ENCODE measurements at places on chromosomes 2 and 18. TPM values are rescaled to one million over a fixed set of nuclear protein-coding genes. Genes with fewer than 3 reads are reported as not detected.

DNA sequence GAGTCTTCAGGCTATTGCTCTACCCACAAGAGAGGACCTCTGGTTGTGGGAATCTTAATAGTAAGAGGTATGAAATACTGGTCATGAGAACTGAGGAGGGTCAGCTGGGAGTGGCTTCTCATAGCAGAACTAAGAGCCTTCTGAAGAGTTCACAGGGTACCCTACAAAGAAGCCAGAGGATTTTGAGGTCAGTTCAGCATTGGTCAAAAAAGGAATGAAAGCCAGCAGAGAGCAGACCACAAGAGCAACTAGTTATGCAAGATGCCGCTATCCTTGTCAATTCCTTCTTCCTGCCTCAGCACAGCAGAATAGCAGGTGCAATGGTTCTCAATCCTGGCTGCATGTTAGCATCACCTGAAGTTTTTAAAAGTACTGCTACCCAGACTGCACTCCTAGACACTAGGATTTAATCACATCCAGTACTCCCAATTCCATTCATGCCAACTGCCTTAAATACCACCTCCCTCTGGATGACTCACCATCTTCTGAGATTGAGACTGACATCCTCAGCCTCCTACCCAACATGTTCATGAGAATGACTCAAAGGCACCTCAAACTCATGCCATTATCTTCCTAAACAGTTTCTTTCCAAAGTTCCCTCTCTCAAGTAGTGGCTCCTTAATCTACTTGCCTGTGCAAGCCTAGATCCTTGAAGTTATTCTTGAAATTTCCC lies 81.0 kb upstream of the RBMS1 start:
- no peak for DNase-seq

Gene EMILIN2
- 120 TPM for total RNA-seq

DNA sequence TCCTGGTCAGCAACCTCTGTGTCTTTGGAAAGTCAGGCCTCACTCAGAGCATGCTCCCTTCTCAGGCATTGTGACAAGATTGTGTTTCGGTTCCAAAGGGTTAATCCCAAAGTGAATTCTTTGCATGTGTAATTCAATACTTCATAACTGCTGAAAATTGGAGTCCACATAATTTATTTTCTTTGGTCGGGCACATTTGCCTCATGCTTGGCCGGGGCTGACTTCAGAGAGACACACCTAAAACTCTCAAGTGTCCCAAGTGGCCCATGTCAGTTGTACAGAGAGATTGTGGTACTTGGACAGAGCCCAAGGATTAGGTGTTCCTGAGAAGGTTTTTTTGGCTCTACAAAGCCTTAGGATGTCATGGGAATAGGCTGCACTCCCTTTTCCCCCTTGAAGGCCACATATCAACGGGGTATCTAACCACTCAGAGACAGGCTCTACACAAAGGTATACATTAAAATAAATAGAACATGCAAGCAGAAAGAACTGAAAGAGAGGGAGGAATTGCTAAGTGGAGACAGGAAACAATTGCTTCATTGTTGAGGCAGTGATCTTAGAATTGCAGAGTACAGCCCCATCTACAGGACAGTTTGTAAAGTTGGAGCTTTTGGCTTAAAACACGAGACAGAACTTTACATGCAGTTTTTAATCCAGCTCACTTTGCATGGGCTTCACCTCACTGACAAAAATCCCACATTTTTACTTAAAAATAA lies 1232.3 kb upstream of the ZEB2 start:
- DNase-seq: no peak

- DNase-seq: no peak
These were observed 184.1 kb upstream of the GLI2 start for GRCh38 chr2:120551522-120551921.

- no peak for DNase-seq
These were observed 8.1 kb upstream of the DSC3 start for GRCh38 chr18:31050635-31051034.

GRCh38 chr18:45236676-45237075 lies 378.6 kb upstream of the SLC14A2 start:
- DNase-seq: no peak

Gene TBC1D8
- 167 TPM for total RNA-seq

DNA sequence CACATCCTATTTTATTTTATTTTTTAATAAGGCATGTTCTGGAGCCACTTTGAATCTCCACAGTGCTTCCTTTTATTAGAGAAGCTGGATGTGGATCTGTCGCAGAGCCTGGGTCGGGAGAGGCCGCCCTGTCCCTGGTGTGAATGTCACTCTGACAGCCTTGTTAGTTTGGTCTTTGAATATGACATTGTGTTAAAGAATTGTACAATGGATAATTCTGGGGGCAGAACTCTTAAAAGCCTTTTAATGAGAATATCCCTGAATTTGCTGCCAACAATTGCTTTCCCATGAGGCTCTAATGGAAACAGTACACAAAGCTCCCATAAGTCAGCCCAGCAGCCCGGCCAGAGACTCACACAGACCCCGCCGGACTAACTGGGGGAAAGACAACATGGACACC lies 82.4 kb downstream of the MTCL1 start:
- no peak for DNase-seq

Gene DPP10
- 15.6 TPM for total RNA-seq

GRCh38 chr2:197195518-197195917 lies 115.1 kb downstream of the ANKRD44 start:
- no peak for DNase-seq

GRCh38 chr18:63823516-63824219 lies 48.5 kb downstream of the SERPINB7 start:
- peak; percentile 38 for DNase-seq

DNA sequence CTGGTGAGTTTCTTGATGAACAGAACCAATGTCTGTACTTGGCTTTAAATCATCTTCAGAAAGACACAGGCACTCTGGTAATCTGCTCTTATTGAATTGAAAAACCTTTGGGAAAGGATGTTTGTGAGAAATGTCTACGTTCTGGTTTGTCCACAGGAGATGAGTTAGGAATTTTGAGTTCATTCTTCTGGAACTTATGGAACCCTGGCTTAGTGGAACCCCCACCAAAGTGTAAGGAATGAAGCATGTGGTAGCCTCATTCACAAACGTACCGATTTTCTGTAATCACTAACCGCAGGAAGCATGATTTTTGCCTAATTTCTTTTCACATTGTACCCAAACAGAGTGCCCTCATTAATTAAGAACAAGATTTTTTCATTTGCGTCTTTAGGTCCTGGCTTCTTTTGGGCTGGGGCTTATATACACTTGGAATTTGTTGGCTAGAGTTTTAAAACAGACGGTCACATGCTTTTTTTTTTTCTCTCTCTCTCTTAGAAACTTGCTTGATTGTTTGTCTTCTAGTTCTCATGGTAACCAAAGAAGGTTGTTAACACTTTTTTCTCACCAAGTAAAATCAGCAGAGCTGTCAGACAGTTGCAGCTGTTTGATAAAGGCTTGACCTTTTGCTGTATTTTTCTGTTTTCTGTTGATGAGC lies 314.1 kb upstream of the THUMPD2 start:
- DNase-seq: peak; percentile 55

- DNase-seq: no peak
These were observed 801.8 kb downstream of the CCDC85A start for GRCh38 chr2:56985609-56986008.

Gene DNAJC5G
- not detected for total RNA-seq

- no peak for DNase-seq
These were observed 299.7 kb downstream of the TNS1 start for GRCh38 chr2:217703102-217703501.

Gene SNRPD1
- total RNA-seq: 6.2 TPM

DNA sequence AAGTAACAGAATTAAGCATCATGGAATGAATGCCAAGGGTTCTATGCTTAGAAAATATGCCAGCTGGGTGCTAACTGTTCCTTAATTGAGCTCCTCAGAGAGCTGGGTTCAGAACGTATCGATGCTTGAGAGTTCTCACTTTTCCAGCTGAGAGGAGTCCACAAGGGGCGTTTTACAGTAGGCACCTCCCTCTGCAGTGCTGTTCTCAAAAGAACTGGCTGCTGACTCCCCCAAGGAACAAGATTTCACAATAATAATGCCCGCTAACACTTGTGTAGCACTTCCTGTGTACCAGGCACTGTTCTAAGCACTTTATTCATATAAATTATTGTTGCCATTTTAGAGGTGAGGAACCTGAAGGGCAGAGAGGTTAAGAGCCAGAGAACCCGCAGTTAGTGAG lies 18.1 kb upstream of the TMEM237 start:
- DNase-seq: no peak

DNA sequence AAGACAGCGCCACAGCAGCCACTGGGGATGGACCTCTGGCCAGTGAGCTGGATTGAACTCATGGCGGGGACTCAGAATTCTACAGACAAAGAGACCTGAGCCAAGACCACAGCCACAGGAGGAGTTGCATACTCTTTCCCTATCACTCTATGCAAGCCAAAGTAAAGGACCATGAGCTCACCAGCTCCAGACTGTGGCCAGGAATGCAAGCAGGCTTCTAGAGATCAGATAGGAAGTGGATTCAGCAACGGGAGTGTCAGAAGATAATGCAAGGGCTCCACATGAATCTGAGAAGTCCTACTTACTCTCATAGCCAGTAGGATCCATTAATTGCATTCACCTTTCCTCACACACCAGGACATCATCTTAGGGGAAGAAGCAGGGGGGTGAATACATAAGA lies 415.4 kb upstream of the POU3F3 start:
- DNase-seq: no peak

DNA sequence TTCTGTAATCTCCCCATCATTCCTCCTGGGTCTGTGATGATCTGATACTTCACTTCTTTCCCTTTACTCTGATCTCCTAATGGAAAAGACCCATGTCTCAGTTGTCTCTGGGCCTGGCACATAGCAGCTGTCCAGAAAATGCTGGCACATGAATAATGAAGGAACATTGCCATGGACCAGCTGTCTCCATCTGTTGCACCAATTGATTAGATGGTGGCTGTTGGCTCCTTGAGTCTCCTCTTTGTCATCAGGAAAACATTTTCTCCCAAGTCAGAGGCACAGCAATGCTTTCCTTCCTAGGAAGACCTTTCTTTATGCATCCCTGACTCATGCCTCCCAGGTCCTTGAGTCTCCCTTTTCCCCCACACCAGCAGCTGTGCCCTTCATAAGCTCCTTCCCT lies 286.2 kb upstream of the CXCR4 start:
- no peak for DNase-seq

DNA sequence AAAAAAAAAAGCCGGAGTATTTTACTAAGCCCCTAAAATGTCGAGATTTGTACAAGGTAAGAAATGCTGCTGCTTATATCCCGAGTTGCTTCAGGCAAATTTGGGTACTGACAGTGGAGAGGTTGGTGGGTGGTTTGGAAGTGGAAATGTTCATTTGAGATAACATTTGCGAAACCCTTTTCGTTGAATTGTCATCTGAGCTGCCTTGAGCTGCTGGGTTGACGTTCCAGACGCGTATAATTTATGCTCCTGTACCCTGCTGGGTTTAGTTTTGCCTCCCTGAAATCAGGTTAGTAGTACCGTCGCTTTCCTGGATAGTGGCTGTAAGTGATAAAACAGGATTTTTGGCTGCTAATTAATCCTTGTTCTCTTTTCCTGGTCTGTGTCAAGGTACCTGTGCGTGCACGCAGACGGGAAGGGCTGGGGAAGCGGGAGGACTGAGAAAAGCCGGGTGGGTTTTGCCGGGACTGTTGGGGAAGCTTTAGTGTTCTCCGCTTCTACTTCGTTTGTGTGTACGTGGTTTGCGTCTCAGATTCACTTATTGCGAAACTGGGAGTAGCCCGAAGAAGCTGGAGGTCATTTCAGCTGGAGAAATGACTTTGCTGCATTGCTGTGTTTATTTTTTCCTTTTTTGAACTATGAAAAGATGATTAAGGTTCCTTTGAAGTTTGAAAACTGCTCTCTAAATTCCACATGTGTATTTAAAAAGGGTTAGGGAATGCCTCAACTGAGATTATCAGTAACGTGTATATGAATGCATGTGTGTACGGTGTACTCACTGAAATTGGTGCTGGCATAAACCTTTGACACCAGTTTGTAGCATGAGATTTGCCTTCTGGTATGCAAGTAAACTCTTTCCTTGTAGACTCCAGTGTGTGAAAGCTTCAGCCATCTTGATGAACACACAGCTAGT lies 709 bp downstream of the UGP2 start:
- peak; percentile 29 for DNase-seq

GRCh38 chr2:233354971-233355574 lies 779 bp downstream of the DGKD start:
- DNase-seq: peak; percentile 72

Gene CCDC102B
- total RNA-seq: 39.0 TPM

- peak; percentile 61 for DNase-seq
These were observed 37.5 kb upstream of the NEB start for GRCh38 chr2:151771599-151772358.

DNA sequence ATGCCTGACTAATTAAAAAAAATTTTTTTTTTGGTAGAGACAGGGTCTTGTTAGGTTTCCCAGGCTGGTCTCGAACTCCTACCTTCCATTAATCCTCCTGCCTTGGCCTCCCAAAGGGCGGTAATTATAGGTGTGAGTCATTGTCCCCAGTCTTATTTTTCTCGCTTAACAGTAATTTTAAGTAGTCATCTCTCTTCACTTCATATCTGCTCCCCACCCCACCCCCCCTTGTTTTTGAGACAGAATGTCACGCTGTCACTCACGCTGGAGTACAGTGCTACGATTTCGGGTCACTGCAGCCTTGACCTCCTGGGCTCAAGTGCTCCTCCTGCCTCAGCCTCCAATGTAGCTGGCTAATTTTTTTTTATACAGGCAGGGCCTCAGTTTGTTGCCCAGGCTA lies 27.7 kb downstream of the RAB10 start:
- DNase-seq: no peak

DNA sequence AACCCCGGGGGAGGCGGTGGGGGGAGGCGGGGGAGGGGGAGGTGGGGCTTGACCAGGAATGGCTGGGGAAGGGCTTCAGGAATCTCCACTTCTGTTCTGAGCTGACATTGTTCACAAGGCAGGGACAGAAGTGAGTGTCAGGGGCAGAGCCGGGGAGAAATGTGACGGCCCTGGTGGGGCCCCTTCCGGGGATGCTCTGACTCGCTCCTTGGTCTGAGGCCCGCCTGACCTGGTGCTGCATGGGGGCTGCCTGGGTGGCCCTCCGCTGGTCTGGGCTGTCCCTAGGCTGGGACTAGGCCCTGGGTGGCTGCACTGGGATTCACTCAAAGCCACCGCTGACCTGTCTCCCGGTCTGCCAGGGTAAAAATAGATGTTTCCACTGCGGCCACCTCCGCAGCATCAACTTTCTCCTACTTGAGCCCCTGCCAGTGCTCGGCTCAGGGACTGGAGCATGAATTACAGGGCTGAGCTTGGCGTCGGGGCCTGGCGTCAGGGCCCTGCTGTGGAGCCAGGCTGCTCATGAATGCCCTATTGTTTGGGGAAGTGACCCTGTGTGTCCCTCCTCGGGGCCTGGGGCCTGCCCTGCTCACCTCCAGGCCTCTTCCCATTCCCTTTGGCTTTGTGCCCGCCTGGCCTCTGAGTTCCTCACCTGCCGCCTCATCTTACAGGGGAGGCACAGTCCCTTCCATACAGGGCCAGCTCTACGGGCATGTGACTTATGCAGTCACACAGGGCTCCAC lies 247.5 kb downstream of the DYSF start:
- DNase-seq: no peak

Gene SCTR
- total RNA-seq: not detected

- no peak for DNase-seq
These were observed 261.1 kb upstream of the FN1 start for GRCh38 chr2:215697003-215697402.

All from stomach (tissue), 19 donors.